Cerebellar nuclear complex (tissue), 1 donor: ENCODE measurements at places on chromosomes 7 and 10.

DNA sequence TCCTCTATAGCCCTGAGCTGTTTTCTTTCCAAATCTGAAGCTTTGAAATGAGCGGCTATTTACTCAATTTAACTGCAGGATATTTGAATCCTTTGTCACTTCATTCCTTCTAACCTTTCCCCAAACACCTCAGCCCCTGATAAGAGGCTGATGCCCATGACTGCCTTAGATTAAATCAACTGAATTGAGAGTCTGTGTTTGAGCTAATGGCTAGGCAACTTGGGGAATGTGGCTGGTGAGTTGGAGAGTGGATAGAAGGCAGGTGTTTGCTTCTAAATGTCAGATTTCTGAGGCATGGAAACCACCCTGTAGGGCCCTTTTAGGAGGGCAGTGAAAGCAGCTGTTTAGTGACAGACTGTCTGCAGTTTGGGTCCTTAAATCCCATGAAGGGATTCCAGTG, 759.9 kb downstream of the LRMDA start:
- no peak for DNase-seq

DNA sequence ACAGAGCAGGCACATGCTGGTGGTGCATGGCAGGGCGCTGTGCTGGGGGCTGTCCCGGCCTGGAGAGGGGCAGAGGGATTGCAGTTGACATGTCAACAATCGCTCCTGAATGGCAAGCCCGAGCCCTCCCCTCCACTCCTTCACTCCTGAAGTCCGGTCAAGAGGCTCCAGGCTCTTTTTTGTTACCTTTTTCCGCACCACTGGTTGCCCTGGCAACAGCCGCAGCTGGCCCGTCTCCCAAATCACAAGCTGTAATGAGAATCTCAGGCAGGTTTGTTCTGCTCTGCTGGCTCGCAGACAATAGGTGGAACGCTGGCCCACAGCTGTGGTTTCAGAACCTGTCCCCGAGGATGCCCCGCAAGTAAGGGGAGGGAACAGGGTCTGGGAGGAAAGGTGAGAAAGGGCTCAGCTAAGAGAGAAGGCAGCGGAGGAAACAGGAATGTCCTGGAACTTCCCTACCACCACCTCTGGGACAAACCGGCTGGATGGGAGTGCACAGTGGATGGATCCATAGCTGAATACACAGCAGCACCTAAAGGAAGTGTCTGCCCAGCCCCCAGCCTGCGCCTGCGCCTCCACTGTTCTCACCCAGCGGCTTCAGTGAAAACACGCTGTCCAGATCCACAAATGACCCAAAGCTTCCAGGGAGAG, 58.9 kb downstream of the CALML3 start:
- no peak for DNase-seq

DNA sequence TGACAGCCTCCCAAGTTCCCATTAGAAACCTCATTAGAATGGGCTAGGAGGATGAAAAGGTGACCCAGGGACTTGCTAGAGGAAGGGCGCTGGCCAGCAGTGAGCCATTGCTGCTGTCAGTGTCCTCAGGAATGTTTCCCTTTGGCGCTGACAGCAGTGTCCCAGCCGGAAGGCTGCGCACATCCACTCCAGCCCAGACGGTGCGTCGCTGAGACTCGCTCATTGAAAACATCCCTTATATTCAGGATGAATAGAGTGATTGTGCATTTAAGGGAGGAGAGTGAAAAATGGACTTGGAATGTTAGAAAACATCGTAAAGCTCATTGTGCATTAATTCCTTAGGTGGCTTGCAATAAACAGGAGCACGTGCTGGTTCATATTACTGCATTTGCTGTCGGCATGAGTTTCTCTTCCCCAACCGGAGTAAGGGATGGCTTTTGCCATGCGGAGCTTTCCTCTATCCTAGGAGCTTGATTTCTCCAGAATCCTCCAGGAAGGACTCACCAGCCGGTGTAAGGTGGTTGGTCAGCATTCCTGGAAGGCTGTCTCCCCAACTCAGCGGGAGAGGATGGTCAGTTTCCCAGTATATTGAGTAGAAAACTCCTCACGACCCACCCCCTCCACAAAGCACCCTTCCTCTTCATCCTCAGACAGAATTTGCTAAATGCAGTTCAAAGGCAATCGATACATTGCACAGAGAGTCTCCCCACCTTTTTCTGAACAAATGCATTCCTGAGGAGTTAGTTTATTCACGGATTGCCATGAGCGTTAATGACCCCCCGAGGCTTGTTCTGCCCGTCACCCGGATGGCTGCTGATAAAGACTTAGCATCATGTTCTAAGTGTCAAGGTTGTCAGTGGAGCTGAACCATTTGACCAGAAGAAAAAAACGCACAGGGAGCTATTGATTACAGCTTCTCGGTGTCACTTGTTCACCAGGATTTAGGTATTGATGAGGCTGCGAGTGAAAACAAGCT, 201.8 kb downstream of the EBF3 start:
- DNase-seq, result no peak

GRCh38 chr10:29870522-29871044, 188.8 kb downstream of the JCAD start:
- no peak for DNase-seq

GRCh38 chr10:60043561-60044241, 137.3 kb upstream of the CCDC6 start:
- DNase-seq, result no peak

GRCh38 chr7:120984406-120984805, 4.1 kb upstream of the CPED1 start:
- no peak for DNase-seq

DNA sequence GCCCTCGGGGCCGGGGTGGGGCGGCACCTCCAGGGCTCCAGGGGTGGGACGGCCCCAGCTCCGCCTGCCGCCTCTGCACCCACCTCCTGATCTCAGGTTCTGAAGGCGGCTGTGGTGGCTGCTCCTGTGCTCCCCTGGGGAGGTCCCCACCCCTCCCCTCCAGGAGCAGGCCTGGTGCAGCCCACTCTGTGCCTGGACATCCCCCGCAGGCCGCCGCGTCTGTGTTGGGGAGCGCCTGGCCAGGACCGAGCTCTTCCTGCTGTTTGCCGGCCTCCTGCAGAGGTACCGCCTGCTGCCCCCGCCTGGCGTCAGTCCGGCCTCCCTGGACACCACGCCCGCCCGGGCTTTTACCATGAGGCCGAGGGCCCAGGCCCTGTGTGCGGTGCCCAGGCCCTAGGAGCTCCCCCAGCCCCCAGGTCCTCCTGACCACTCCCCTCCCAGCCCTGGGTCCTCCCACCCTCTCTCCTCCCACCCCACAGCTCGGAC, 5.5 kb downstream of the CYP2W1 start:
- no peak for DNase-seq

- no peak for DNase-seq
Observed at GRCh38 chr10:21726601-21727225, 192.7 kb downstream of the MLLT10 start.

GRCh38 chr10:131821378-131822012, 79.3 kb upstream of the PPP2R2D start:
- no peak for DNase-seq

DNA sequence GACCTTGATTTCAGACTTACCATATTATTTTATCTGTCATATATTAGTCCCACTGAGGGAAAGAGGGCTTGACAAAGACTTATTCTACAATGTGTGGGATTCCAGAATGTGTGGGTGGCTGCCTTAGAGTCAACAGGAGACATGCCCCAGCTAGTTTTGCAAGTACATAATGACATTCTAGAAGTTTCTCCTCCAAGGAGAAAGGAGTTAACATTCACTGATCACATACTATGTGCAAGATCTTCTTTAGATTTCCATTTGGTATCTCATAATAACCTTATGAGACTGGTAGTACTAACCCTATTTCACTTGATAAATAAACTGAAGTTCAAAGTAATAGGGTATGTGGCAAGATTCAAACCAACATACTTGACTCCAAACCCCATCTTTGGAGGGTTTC, 25.2 kb downstream of the IRF5 start:
- no peak for DNase-seq

DNA sequence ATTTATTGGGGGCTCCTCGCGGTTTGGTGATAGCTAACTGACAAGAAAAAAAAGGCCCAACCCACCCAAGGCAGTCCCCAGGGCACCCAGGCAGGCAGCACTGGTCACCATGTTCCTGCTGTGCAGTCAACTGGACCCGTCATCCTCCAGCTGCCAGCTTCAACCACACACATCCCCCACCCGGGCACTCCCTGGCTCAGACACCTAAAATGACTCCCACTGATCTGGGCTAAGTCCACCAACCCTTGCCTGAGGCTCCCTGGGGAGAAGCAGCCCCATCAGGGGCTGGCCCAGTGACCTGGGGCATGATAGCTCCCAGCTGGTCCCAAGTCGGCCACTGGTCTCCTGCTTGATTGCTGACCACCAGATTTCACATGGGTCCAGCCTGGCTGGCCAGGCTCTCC, 161.8 kb downstream of the NRF1 start:
- no peak for DNase-seq

DNA sequence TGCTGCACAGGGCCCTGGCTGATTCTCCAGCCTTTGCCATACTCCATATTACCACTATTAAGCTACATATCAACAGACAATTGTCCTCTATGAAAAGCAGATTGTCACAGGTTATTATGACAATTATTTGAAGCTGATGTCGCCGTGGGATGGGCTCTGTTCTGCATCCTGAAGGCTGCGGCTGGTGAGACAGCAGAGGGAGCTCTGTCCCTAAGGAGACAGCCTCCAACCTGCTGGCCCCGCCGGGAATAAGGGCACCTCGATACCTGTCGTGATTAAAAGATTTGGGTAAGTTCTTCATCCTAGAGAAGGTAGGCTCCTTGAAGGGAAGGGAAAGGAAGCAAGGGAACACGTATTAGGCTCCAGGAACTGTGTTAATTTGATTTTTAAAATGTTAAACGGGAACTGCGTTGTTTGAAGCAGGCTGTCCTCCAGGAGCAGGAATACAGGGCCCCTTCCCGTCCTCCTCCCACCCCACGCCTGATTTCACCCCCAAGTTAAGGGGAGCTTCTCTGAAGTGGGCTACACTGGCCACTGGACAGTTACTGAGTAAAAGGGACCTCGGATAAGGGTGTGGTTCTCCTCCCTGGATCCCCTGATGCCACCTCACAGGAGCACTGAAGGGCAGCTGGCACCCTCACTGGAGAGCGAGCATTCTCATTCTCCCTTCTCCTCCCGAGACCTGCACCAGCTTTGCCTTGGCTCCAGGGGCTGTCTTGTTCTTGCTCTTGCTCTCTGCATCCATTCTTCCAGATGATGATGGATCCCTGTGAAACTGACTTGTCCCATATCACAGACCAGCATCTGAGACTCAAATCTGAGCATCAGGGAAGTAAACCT, 11.8 kb upstream of the TIAL1 start:
- peak; percentile 11 for DNase-seq

DNA sequence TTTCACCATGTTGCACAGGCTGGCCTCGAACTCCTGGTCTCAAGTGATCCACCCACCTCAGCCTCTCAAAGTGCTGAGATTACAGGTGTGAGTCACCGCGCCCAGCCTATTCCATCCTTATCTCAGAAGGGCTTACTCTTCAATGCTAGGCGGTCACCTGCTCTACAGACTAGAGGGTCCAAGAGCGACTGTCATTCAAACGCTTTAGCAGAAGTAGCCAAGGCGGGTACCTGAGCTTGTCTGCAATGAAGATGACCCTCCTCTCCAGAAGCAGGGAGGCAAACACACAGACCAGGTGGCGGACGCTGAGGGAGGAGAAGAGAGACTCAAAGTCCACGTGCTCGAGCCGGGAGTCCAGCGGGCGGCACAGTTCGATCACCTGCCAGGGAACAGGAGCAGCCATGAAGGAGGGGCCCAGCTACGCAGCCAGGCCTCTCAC, 65.1 kb upstream of the MKRN1 start:
- DNase-seq, result no peak

DNA sequence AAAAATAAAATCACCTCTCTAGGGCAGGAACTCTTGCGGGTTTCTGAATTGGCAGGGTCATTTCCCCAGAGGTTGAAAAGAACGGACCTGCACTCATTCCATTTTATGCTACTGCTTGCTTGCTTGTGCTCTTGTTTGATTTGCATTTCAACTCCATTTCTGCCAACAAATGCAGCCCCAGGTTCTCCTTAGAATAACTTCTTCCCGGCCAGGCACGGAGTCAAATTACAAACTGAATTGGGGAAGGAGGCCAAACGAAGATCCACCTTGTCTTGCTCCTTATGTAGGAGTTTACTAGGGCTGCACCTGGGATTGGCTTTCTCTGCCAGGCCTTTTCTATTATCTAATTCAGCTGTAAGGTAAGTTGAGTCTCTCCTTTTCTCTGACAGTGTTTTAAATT, 79.6 kb downstream of the HGF start:
- DNase-seq, result no peak
